AG10803 (cell line): ENCODE measurements at places on chromosomes 1 and 21.

DNA sequence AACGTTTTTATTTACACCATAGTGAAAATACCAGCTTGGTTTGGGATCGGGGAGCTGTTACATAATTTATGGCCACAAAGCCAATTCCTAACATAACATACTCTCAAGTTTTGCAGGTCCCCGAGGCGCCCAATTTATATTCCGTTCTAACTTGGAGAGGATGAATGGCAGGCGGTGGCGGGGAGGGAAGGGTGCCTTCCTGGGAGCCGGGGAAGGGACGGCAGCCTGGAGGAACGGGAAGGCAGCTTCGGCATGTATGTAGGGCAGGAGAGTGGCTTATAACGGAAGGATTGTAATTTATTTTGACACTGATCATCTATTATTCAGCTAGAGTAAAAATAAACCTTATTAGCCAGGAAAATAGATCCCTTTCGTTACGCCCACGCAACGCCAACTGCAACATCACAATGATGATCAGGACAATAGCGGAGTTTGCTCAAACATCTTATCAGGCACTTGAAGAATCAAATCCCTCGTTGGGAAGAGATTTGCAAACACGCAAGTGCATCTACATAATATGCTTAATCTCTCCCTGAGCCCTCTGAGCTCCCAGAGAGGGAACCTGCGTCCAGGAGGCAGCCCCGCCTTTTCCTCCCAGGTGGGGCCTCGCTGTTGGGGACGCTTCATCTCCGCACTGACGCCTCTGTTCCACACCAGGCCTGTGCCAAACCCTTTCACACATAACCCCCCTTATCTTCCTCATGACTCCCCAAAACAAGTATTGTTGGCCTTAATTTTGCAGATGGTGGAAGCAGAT is 93.7 kb upstream of the C1orf174 start:
- no peak for DNase-seq

DNA sequence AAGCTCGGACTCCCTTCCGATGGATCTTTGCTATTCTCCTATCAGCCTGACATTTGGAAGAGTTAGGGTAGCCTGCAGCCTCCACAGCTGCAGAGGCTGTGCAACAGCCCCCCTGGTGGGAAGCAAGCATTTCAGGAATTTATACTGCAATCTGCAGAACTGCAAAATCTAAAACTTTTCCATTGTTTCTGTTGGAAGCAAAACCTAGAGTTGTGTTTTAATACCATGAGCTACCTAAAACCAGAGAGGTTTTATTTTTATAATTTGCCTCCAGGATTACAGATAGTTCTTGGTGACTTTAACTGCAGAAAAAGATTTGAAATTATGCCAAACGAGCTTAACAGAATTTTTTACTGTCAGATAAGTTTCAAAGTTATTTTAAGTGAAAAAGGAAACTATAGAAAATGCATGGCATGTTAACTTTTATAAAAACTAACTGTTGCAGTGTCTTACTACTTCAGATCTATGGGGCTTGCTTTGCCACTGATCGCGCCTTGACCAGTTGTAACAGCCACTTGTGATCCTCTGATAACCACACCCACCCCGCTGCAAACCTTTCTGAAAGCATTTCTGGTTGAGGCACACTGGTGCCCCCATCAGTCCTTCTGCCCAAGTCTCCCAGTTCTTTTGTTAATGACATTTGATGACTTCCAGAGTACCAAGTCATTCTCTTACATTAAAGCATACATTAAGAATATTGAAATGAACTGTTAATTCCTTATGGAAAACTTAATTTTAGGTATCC is 64.8 kb downstream of the PRDM2 start:
- peak; percentile 41 for DNase-seq

GRCh38 chr1:200294241-200294640 is 115.6 kb downstream of the ZNF281 start:
- no peak for DNase-seq

- no peak for DNase-seq
Measured at GRCh38 chr1:76374086-76374485, 299.5 kb downstream of the ST6GALNAC3 start.

DNA sequence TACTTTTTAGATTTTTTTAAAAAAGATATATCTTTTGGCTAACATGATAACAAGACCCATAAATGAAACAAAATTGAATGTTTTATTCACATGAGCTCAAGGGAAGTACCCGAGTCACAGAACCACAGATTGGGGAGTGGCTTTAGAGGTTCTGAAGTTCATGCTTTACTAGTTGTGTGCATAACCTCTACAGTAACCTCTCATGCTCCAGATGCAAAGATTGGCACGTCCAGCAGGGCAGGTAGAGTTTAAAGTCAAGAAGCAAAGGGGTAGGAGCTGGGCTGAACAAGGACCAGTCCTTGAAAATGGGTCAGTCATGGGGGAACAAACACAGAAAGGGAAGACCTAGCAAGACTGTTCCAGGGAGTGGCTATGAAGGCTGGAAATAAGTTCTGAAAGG is 109.6 kb downstream of the RNF220 start:
- no peak for DNase-seq

- DNase-seq: peak; percentile 23
Measured at GRCh38 chr1:78038491-78038939, 7.3 kb upstream of the GIPC2 start.

DNA sequence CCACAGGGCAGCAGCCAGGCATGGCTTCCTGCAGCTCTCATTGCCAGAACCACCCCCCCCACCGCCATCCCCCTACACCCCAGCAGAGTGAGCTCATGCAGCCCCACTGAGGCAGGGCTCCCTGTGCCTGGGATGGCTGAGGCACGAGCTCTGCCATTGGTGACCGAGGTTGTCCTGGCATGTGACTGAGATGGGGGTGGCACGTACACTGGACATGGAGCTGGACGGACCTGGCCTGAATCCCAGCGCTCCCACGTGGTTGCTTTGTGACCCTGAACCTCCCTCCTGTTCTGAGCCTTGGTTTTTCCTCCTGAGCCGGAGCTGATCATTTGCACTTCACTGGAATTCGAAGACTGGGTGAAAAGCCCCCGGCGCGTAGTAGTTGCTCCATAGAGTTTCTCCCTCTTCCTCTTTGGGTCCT is 28.3 kb downstream of the ALPL start:
- no peak for DNase-seq

GRCh38 chr1:226422478-226422877 is 14.6 kb upstream of the PARP1 start:
- no peak for DNase-seq

DNA sequence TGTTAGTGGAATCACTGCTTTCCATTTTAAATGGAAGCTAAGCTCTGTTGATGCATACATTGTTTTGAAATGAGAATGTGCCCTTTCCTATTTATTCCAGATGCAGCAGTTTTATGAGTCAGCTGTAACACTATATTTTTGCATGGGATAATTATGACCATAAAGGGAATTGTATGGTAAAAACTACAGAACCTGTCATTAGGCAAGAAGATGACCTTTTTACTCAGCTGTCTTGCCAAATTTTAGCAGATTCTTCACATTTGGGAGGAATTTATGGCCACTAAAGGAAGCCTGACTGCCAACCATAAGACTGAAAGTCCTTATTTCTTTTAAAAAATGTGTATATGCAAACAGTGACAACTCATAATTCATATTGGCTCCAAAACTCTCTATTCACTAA is 356.3 kb upstream of the PRMT6 start:
- peak; percentile 56 for DNase-seq
